Kidney (tissue), 22 donors: ENCODE measurements at places on chromosomes 7 and 10. TPM values are rescaled to one million over a fixed set of nuclear protein-coding genes. Genes with fewer than 3 reads are reported as not detected.

GRCh38 chr7:90425376-90425775 is 22.1 kb downstream of the CLDN12 start:
- no peaks in the 10 kb centered on the region for H3K27me3 ChIP-seq
- H3K4me3 ChIP-seq, result no peak overlapping the region
- H3K27ac ChIP-seq, result no peak overlapping the region
- no peaks in the 10 kb centered on the region for H3K4me1 ChIP-seq
- DNase-seq, result no peak

DNA sequence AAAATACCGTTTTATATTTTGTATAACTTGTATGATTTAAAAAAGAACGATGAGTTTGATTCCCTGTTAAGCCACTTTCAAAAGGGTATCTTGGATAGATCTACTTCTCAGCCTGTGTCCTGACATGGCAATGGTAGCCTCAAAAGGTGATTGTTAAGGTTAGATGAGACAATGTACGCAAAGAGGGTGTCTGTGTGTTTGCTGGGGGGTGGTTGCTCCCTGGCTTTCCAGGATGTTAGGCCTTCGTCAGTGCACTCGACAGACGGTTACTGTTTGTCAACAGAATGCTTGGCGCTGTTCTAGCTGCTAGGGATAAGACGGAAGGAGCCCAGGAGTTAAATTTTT is 90.3 kb downstream of the NEURL1 start:
- H3K4me3 ChIP-seq, result no peak overlapping the region
- no peak overlapping the region for H3K27ac ChIP-seq
- no peak for DNase-seq
- peaks cover 4% of the 10 kb centered on the region for H3K4me1 ChIP-seq

Gene CALHM1
- total RNA-seq, result not detected

DNA sequence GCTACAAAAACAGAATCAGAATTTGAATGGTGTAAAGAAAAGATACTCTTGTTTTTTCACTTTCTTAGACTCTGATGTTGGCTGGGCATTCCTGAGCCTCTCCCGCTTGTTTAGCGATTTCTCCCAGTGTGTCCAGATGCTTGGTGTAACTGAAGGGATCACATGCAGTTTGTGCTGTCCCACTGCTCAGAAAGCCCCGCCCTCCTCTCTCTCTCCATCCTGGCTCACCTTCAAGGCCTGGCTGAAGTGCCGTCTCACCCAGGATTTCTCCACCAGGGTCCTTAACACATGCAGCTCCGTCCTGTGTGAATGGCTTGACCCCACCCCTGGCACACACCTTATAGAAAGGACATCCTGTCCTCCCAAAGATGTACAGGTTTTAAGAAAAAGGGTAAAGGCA is 437.1 kb downstream of the LRMDA start:
- no peak overlapping the region for H3K27ac ChIP-seq
- DNase-seq, result no peak
- H3K4me3 ChIP-seq, result no peak overlapping the region
- peaks cover 4% of the 10 kb centered on the region for H3K4me1 ChIP-seq

Gene RNF133
- total RNA-seq, result 1.3 TPM

DNA sequence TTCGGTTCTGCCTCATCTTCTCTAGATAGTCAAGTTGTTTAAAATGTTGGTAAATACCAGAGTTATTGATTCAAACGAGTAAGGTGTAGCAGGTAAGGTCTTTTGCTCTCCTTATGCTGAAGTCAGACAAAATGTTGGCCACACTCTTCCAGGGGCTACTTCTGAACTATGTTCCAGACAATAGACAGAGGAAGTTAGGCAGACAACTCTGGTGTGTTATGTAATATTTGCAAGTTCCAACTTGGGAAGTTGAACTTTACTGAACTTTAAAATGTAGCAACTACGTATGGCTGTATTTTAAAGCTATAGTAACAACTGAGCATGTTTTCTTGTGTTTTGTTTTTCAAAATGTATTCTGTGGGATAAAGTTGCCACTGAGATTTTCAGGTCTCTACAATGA is 125.7 kb upstream of the NEBL start:
- H3K4me3 ChIP-seq, result no peak overlapping the region
- no peak overlapping the region for H3K27ac ChIP-seq

Gene AGAP9
- total RNA-seq, result 10.3 TPM

GRCh38 chr10:103603382-103603781 is 109.9 kb downstream of the NEURL1 start:
- H3K27ac ChIP-seq, result no peak overlapping the region
- H3K36me3 ChIP-seq, result peaks cover 7% of the 10 kb centered on the region
- no peak for DNase-seq
- H3K4me3 ChIP-seq, result no peak overlapping the region

Gene MSMB
- total RNA-seq, result not detected

DNA sequence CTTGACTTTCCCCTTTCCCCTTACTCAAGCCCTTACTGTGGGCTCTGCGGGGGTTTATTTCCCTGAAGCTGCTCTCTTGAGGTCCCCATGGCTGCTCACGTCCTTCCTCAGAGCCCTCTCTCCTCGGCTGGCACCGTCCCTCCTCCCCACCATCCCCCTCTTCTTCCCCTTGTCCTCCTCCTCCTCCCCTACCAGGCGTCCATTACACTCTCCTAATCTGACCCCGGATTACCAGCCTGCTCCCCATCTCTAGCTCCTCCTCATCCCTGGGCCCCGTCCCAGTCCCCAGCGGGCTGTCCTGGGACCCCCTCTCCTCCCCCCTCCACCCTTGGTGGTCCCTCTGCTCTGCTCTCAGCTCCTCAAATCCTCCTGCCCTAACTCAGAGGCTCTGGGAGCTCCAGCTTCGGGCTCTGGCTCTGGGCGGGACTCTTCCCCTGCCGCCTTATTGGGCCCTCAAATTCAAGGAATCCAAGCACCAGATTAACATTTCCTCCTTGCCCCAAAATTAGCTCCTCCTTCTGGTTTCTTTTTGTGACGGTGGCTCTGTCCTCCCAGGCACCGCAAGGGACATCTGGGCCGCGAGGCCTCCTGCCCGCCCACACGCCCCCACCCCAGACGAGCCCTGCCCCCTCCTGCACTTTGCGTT is 48.5 kb upstream of the LEP start:
- no peaks in the 10 kb centered on the region for H3K4me1 ChIP-seq
- H3K36me3 ChIP-seq, result no peaks in the 10 kb centered on the region
- no peak for DNase-seq
- H3K27me3 ChIP-seq, result no peaks in the 10 kb centered on the region
- no peak overlapping the region for H3K27ac ChIP-seq
- H3K4me3 ChIP-seq, result no peak overlapping the region

DNA sequence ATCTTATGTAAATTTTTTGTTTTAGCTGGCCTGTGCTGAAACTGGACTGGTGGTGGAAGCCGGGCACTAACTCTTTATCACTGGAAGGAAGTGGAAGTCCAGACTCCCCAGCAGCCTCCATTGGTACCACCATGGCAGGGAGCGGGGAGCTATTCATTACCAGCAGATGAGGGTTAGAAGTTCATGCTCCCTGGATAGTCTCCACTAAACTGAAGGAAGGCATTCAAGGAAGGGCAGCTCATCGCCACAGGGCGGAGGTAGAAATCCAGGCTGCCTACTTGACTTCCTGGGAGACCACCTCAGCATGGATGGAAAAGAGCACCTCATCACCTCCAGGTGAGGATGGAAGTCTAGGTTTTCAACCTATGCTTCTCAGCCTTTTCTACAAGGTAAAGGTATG is 130.9 kb downstream of the SLC16A9 start:
- H3K4me3 ChIP-seq, result no peak overlapping the region
- DNase-seq, result no peak
- no peak overlapping the region for H3K27ac ChIP-seq
- H3K27me3 ChIP-seq, result no peaks in the 10 kb centered on the region
- H3K4me1 ChIP-seq, result no peaks in the 10 kb centered on the region

GRCh38 chr10:23793577-23793976 is 354.7 kb downstream of the OTUD1 start:
- H3K4me1 ChIP-seq, result no peaks in the 10 kb centered on the region
- no peak overlapping the region for H3K27ac ChIP-seq
- H3K36me3 ChIP-seq, result no peaks in the 10 kb centered on the region
- H3K27me3 ChIP-seq, result no peaks in the 10 kb centered on the region
- no peak overlapping the region for H3K4me3 ChIP-seq

GRCh38 chr10:19245889-19246752 is 197.5 kb downstream of the MALRD1 start:
- peak; percentile 2 for DNase-seq
- H3K36me3 ChIP-seq, result no peaks in the 10 kb centered on the region
- H3K27me3 ChIP-seq, result no peaks in the 10 kb centered on the region
- H3K4me3 ChIP-seq, result no peak overlapping the region
- H3K4me1 ChIP-seq, result no peaks in the 10 kb centered on the region

Gene RTKN2
- total RNA-seq, result 1.6 TPM

Gene NKX6-2
- 2.5 TPM for total RNA-seq

DNA sequence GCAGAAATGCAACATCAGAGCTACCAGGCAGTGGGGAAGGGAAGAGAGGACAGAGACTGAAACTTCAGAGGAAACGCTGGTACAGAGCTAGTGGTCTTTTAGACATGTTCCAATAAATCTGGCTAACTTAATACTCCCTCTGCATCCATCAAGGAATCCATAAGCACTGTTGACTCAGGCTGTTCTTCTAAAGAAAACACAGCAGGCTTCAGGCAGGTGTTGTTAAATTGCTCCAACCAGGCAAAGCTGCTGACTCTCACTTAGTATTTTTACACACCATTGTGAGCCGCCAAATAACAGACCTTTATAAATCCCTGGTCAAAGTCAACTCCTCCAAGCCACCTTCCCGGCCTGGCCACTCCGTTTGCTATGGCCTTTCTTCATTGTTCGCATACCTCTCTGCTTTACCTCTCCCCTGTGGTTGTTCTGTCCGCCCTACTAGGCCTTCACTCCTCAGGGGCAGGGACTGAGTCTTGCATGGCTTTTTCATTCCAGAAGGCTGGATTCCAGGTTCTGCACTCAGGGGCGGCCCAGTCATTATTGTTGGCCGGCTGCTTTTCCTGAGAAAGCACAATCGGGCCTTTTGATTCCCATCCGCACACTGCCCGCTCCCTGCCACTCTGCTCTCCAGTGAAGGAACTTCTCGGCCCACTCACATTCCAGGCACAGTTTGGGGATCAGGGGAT is 18.4 kb downstream of the CREB3L2 start:
- no peaks in the 10 kb centered on the region for H3K27me3 ChIP-seq
- peak overlapping the region; percentile 45 for H3K27ac ChIP-seq
- H3K4me1 ChIP-seq, result peaks cover 32% of the 10 kb centered on the region
- H3K4me3 ChIP-seq, result no peak overlapping the region
- no peaks in the 10 kb centered on the region for H3K36me3 ChIP-seq

DNA sequence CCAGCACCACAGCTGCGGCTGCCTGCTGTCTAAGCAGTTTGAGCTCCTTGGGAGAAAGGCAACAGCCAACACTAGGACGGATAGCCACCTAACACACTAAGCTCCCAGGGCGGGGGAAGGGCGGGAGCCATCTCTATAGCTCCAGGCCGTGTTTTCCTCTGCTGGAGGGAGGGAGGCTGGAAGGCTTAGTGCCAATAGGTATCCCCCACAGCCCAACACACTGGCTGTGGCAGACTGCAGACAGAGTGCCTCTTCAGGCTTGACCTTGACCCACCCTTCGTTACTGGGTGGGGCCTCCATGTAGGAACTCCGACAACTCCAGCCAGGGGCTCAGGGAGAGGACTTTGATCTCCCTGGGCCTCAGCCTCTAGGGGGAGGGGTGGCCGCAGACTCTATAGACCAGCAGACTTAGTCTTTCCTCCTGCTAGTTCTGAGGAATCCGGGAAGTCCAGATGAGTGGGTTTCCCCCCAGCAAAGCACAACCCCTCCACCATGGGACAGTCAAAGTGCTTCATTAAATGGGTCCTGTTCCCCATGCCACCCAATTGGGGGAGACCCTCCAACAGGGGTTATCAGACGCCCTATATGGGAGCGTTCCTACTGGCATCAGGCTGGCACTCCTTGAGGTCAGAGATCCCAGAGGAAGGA is 314.4 kb upstream of the MKI67 start:
- H3K27ac ChIP-seq, result no peak overlapping the region
- no peak for DNase-seq
- H3K36me3 ChIP-seq, result no peaks in the 10 kb centered on the region
- no peaks in the 10 kb centered on the region for H3K27me3 ChIP-seq
- H3K4me3 ChIP-seq, result no peak overlapping the region

- no peaks in the 10 kb centered on the region for H3K4me1 ChIP-seq
- H3K4me3 ChIP-seq, result no peak overlapping the region
- DNase-seq, result no peak
- no peak overlapping the region for H3K27ac ChIP-seq
- H3K27me3 ChIP-seq, result no peaks in the 10 kb centered on the region
These were observed 13.2 kb upstream of the SCIN start for GRCh38 chr7:12557282-12557681.

Gene SERPINE1
- 9.9 TPM for total RNA-seq
